ELF-1 (cell line): ENCODE measurements at places on chromosomes 1 and 21.

DNA sequence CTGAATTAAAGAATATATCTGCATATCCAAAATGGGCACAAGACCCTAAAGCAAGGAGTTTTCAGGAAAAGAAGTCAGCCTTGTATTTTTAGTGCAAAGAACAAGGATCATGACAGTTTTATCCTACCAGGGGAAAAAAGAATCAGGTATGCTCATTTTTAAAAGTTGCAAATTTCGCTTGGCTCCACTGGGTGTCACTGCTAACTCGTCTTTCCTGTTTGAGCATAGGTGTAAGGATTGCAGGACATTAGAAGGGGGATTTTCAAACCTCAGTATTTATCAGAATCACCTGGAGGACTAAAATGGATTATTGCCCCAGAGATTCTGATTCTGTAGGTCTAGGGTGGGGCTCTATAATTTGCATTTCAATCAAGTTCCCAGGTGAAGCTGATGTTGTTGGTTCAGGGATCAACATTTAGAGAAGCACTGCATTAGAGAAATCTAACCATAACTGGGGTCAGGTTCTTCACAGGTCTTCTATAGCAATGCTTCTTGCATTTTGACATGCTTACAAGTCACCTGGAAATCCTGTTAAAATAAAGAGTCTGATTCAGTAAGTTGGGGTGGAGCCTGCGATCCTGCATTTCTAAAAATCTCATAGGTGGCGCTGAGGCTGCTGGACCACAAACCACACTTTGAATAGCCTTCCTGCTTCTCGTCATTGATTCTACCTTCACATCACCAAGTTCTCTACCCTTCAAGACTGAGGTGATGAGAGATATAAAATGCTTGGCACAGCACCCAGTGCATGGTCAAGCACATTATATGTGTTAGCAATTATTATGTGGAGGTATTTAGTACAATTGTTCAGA is 39.6 kb downstream of the NUF2 start:
- DNase-seq: peak; percentile 9

- DNase-seq: no peak
Observed at GRCh38 chr1:44519035-44519676, 114.1 kb downstream of the RNF220 start.

DNA sequence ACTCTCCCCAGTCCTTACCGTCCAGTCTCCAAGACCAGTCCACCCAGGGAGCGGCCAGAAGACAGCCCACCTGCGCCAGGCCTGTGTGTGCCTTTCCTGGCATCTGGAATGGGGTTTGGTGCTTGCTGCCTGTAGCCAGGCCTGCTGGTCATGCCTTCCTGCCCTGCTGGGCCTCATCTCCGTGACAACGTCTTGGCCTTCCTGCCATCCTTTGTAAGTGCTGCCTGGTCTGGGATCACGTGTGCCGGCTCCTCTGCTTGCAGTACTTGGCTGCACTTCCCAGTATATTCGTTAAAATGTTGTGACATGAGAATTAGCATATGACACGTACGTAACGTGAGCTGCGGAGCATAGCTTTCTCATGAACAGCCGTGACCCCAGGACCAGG is 145.3 kb upstream of the COL6A1 start:
- DNase-seq: no peak

DNA sequence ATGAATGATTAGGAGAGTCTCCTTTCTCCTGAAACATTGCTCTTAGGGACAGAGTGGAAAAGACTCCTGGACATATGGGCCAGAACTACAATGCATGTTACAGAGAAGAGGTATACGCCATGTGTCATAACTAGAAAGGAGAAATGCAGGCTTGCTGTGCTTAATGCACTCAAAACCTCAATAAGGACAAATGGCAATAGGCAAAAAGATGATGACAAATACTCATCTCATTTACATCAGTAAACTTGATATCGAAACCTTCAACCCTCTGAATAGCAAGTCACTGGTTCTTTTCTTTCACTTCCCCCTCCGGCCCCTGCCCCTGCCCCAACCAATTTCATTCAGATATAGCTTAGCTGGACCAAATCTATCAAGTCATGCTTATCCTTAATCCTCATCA is 1.9 kb upstream of the GPR88 start:
- no peak for DNase-seq

DNA sequence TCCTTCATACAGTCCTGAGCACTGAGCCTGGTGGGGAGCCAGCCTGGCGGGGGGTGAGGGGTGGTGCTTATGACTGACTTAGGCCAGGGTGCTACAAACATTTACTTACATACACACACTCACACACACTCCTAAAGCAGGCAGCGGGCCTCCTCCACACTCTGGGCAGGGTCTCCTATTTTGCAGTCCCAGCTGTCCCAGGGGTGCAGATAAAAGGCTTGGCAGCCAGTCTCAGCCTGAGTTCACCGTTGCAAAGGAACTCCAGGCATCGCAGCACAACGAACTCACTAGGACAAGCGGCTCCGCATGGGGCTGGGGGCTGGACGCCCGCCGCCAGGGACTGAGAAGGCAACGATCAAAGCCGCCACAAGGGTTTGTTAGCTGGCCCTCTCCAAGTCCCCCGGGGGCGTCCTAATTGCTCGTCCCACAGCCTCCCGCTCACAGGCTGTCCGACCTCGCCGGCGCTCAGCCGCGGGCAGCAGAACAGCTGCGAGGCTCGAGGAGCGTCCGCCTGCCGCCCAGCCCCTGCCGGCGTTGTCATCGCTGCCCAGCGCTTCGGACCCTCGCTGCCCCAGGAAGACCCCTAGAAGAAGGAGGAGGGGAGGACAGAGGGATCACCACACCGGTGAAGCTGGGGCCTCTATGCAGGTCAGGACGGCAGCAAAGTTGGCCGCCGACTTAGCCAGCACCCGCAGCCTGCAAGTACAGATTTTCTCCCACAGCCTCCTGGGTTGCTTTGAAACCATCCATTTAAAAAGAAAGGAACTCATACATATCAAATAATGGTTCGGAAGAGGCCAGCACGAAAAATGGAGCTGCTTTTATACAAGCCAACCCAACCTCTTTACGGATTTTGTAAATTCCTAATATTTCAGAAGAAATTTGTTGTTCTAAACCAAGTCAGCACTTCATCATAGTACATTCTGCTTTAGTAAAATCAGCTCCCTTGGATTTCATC is 6.2 kb downstream of the BARHL2 start:
- DNase-seq: peak; percentile 92

DNA sequence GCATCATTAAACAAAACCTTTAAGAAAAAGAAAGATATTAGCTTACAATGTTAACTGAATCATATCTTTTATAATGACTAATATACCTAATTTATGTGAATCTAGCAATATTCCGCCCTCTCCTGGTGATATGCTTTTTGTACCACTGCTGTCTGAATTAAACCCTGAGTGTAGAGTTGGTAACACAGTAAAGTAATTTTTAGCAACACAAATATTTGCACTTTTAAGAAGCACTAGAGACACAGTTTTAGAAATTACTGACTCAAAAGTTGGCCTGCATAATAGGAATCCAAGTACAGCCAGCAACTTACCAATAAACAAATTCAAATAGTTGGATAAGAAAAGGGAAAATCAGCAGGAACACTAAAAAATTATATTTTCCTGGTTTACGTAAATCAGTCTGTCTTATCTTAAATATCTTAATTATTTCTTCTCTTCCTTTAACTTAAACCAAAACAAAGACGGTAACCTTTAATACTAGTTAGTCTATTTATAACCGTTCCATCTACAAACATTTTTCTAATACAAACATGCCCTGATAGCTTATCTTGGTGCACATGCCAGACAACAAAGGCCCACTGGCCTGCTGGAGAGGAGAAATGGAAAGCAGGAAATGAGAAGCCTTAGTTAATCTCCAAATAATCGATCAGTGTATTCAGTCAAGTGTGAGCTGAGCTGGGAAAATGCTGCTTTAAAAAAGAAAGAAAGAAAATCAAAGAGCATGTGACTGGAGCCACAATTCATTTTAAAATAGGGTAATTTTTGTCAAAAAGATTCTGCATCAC is 246.0 kb downstream of the RERE start:
- no peak for DNase-seq

GRCh38 chr1:232036181-232036933 is 409.8 kb downstream of the DISC1 start:
- no peak for DNase-seq

- no peak for DNase-seq
Observed at GRCh38 chr21:42760951-42761751, 107.7 kb downstream of the PDE9A start.

DNA sequence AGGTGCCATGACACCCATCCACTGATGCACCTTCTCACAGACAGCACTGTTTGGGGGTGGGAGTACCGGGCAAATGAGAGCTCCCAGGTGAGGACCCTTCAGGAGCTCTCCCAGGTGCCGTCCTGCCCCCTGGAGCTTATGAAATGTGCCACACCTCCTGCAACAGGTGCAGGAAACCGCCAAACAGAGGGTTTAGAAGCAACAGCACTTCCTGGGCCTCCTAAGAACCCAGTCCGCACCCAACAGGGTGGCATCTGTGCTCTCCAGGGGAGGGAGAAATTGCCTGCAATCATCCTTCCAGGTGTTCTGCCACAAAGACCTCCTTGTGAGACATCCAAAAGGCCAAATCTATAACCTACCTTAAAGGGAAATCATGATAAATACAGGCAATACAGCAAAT is 87.7 kb upstream of the ATP1B1 start:
- DNase-seq: no peak

- DNase-seq: no peak
Observed at GRCh38 chr21:33852485-33852884, 63.1 kb downstream of the ATP5PO start.

DNA sequence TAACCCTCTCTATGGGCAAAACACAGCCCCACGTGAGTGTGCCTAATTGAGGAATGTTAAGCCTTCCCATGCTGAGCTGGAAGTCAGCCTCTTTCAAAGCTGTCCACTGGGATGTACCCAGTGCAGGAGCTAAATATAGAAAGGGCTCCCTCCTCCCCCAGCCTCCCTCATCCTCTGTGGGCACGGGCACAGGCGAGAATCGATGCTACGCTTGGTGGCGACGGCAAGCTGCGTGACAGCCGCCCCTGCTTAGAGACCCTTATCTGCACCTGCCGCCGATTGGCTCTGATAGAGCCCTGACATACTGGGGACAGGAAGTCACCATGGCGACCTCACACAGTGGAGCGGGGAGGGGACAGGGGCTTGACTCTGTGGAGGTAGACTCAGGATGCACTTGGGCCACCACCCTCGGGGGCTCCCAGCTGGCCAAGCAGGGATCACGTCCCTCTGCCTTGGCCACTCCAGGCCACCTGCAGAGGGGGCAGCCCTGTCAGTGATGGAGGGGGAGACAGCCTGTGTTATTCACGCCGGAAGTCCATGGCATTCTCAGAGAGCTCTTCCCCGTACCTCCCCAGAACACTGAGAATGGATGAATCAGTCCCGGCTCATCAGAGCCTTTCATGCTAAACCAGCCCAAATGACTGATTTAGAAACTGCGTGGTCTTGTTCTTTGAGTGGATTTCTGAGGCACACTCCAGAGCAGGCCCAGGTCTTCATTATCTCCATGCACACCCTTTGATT is 84.8 kb downstream of the KCND3 start:
- DNase-seq: peak; percentile 42

DNA sequence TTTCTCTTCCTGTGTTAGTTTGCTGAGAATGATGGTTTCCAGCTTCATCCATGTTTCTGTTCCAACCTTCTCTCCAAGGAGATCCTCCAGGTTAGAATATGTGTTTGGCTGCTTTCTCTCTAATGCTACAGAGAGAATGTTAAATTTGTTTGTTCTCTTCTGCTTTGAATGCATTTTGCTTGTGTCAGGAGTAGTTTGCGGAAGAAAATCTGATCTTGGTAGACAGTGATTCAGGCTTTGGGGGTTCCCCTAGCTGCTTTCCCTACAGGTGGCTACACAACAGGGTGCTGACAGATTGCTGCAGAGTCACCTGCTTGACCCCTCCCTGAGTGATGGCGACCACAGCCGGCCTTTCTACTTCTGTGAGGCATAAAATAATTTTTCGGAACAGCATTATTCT is 41.8 kb downstream of the MACO1 start:
- DNase-seq: no peak

- DNase-seq: no peak
Observed at GRCh38 chr1:44831516-44831915, 11.5 kb downstream of the PTCH2 start.

DNA sequence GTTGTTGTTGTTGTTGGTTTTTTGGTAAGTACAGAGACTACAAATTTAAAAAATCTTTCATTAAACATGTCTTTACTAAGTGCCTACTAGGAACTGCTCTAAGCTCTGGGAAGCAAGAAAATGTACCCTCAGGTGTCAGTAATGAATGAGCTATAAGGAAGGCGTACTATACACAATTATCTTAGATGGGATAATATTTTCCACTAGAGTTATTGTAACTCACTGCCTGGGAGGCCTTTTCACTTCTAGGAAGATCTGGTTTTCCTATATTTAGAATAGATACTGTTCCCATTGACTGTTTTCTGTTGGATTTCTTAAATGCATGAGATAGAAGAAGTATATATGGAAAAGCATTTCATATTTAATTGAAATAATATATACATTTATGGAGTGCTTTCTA is 19.6 kb downstream of the CLIC4 start:
- no peak for DNase-seq

- DNase-seq: no peak
Observed at GRCh38 chr1:43910343-43910742, 23.3 kb upstream of the ARTN start.

DNA sequence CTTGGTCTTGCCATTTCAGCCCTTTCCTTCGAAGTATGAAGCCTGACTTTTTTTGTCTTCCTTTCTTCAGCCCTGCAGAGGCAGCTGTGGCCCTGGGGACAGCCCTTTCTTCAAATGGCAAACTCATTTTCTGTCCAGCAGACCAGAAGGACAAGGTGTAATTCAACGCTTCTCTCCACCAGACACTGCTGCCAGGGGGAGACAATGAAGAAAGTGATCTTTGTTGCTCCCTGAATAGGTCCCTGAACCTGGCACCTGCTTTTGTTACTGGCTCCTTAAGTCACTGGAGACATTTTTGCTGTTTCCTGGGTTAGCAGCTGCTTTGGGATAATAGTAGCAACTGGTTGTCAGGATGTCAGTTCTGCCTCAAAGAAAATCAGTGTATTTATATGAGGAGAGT is 50.8 kb upstream of the MACF1 start:
- no peak for DNase-seq

DNA sequence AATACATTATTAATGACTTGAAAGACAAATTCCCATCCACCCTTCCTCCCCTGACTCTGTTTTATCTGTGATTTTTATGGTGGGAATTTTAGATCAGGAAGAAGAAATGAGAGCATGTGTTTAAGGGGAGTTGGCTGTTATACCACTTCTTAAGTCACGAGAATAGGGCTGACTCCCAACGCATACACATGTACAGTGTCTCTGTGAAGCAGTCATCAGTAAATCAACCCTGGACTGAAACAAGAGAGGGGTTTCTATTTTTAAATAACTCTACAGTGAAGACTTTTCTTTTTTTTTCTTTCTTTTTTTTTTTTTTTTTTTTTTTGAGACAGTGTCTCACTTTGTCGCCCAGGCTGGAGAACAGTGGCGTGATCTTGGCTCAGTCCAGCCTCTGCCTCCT is 106.1 kb downstream of the LBR start:
- no peak for DNase-seq

DNA sequence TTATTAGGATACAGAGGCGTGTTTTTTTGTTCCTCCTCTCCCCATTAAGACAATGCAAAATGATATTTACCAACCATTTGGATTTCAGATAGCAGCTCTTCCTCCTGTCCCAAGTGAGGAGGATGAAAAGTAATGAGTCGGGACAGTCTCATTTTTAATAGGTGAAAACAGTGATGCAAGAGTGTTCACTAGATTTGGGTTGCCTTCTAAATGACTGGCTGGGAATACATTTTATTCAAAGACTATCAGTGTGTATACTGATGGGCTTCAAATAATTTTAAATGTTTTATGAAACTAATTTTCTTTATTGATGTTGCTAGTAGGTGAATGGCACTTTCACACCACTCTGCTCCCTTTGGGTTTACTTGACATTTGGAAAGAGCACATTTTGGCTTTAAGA is 2.1 kb downstream of the RCOR3 start:
- DNase-seq: no peak

- DNase-seq: no peak
Observed at GRCh38 chr1:66980745-66981367, 56.1 kb downstream of the MIER1 start.
